ENCODE measurements at places on chromosomes 12 and 14.

DNA sequence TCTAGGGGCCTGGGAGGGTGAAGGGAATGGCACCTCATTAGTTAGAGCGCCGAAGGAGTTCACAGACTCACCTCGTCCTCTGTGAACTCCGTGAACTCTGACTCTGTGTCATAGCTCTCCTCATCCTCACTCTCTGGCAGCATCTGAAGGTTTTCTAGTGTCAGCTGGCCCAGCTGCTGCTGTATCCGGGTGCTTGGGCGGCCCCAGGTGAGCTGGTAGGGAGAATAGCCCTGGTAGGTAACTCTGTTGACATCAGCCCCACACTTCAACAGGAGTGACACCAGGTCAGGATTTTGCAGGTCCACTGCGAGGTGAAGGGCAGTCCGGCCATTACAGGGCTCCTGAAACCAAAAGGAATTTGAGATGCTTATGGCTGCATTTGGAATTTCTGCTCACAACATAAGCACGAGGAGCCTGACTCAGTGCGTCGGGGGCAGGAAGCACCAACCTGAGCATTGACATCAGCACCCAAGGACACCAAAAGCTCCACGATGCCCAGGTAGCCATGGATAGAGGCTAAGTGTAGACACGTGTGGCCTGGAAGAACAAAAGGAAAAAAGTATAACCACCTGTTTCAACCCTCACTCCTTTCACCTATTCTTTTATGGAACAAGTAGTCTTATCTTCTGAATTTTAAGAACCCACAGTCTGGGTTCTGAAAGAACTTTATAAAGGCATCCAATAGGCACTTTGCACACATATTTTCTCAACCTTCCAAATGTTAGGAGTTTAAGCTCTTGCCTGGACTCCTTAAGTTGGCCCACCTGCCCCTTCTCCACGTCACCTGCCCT lies 2.0 kb downstream of the NFKBIA start:
- DNase-seq = no peak

DNA sequence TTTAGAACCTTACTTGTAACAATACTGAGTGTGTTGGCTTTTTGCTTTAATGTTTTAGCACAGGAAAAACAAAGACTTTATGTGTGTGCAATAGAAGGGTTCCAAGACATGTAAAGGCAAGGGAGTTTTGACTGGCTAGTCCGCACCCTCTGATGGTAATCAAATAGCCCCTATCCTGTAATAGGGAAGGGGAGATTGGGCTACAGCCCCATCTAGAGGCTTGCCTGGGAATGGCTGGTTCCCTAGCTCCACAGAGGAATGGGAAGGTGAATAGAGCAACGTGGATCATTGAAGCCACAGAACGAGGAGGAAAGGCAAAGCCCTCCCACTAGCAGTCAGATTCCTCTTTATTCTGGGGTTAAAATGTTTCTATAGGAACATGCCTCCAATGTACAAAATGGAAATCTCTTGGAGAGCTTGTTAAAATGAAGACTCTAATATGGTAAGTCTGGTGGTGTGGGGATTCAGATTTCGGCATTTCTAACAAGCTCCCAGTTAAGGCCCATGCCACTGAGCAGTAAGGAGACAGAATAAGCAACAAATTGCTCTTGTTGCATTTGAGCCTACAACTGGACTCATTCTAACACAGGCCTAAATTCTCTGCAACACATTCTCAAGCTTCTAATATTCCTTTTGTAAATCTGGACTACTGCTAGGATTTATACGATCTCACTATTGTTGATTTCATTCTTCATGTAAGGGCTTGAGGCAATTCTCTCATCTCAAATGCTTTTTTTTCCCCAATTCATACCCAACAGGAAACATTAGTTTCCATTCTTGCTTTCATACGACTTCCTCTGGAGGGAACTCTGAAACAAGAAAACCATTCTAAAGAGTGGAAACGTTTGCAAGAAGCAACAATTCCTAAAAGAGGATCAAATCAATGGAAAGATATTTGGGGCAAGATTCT lies 57.1 kb downstream of the NIN start:
- no peak for DNase-seq

DNA sequence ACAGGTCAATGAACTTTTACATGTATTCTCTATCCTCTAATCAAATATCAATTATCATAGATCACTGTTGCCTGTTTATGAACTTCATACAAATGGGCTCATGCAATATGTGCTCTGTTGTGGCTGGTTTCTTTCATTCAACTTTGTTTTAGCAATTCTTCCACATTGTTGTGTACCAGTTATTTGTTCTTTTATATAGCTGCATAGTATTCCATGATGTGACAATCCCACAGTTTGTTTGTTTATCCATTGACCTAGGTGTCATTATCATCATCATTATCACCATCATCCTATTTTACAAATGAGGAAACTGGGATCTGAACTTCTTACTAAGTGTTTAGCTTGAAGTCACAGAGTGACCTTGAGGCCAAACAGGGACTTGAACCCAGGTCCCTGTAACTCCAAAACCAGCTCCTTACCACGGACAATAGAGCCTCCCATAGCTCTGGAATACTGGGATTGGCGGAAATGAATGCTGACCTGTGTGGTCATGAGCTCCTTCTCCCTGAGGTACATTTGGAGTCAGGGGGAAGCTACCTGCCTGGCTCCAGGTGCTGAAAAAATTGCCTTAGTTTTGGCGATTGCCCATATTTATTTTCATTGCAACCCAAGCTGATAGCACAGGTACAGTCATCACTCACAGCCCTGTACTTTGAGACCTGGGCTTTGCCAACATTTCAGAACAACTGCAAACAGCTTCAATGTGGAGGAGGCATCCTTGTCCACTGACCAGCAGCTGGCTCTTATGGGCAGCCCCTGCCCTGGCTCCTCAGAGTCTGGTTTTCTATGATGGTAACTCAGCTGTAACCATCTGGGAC lies 9.2 kb downstream of the ZFP36L1 start:
- no peak for DNase-seq

DNA sequence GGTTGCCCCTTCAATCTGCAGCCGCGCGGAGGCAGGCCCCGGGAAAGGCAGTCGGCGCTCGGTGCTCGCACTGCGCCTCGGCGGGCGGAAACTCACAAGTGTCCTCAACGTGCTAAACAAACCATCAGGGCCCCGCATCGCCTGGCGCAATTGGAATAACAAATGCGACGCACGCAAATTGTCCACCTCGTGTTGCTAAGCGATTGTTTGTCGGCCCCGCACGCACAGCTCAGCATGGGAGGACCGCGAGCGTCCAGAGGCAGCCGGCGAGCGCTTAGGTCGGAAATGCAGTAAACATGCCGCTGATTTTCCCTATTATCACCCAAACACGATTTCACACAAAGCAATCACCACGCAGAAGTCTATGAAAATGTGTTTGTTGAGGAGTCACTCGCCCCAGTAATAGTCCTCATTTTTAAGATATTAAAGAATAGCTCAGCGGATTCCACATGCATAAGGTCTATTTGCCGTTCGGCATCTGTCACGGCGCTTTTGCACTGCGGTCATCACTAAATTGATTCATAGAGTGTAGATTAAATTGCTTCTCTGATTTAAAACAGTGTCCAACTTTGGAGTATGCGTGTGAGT lies 3.2 kb upstream of the GSC start:
- DNase-seq = no peak

DNA sequence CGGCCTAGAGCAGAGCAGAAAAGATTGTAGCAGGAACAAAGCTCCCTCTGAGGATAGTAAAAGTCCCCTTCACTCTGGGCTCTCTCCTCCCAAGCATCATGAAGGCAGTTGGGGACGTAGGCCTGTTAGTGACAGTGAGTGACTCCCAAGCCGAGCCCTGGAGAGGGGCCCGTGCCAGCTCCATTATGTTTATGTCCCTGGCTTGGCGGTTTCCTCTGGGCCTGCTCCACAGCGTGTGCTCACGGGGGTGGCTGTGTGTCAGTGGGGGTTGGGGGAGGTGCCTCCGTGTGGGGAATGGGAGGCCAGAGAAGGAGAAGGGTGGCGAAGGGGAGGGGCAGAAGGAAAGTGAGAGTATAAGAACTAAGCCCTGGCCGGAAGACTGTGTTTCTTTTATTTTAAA lies 170.0 kb upstream of the VASH1 start:
- no peak for DNase-seq

GRCh38 chr12:12266873-12267741 lies at the start of gene LRP6:
Gene LRP6, minus strand, starts transcription at chr12:12267044. Its CDS starts 309 bp downstream, at chr12:12266735.
- peak; percentile 76 for DNase-seq

- no peak for DNase-seq
Measured at GRCh38 chr12:6961278-6961694, 9.2 kb downstream of the PHB2 start.

DNA sequence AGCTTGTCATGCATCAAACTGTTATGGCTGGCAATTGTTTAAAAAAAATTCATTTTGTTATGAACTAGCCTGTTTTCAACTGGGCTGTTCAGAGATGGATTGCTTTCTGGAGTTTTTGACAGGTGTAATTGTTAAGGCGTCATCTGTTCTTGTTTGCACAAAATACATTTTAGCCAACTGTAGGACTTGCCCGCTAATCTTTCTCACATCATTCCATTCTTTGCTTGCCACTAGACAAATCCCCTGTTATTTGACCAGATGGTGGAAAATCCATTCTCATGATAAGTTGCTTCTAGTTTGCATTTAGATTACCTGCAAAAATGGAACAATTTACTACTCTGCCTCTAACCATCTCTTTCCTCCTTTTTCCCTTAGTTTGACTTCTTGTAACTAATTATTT lies 114.3 kb downstream of the NPAS3 start:
- no peak for DNase-seq

Data from GM12892 (cell line).